ENCODE measurements at places on chromosomes 4 and X.

GRCh38 chr4:183987987-183988392, 82.9 kb downstream of the STOX2 start:
- DNase-seq, result no peak

GRCh38 chrX:73834219-73834618, 271.2 kb downstream of the CHIC1 start:
- DNase-seq, result no peak

- no peak for DNase-seq
These were observed 428.2 kb downstream of the ADAM29 start for GRCh38 chr4:175346376-175346775.

- DNase-seq, result no peak
These were observed 74.0 kb downstream of the ATG4A start for GRCh38 chrX:108165383-108166111.

DNA sequence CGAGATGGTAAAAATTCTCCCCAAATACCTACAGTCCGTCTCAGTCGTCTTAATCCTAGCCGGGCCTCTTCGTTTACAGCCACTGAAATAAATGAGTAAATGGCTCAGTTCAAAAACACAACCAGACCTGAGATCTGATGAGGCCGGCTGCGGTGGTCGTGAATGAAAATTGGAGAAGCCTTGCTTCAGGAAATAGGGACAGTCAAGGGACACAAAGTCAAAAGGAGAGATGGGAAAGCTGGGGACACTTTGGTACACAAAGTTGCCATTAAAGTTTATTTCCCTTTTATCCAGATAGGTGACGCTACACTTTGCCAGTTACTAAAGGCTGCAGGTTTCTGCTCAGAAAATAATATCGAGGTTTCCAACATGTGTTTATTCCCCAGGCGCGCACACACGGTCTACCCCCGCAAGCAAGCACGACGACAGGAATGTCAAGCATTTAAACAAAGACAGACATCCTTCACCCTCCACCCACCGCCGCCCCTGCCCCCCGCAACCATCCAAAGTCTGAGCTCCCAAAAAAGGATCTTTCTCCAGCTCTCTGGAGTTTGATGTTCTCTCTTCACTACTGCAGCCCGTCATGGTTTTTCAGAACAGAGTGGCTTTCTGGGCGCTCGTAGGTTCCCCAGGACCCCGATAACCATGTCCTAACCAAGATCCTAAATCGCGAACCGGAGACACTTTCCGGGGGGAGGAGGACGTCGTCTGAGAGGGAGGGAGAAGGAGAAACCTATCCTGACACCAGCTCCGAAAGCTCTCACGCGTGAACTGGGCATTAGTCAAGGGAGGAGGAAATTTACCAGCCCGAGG, 1.3 kb upstream of the PCDH7 start:
- DNase-seq, result no peak

GRCh38 chrX:13891377-13892140, 74.7 kb upstream of the GPM6B start:
- no peak for DNase-seq

DNA sequence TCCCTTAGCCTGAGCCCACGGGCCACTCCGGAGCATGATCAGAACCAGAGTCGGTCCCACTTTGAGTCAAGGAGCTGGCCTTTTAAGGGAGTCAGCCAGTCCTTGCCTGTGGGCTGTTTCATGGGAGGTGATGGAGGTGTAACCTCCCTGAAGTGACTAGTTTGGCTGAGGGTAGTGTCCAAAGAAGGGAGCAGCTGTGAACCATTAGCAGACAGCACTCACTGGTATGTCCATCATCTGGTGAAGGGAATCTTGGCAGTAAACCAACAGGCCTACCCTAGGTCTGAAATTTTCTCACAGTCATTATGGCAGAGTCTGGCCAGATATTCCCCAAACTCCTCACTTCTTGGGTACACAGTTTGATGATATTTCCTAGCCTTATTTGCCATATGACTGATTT, 12.3 kb upstream of the REPS2 start:
- no peak for DNase-seq

DNA sequence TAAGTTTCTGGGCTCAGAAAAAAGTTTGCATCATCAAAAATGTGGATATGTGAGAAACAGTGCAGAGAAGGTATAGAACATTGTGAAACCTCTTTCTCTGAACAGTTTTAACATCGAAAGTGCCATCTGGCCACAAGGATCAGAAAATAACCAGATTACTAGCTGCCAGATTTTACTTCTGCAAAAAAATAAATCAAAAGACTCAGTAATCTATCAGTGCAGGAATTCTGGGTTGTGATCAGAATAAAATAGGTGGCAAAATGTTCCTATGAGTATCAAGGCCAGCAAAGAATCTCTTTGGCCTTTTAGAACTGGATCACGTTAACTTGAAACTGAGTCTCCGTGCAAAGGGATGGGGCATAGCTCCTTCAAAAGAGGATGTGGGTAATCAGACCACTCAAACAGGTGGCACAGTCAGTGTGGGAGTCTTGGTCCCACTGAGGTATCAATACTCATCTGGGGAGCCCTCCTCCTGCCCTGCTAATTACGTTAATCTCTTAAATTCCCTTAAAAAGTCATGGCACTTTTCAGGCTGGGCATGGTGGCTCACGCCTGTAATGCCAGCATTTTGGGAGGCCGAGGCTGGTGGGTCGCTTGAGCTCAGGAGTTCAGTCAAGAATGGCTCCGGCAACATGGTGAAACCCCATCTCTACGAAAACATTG, 26.7 kb upstream of the RBM47 start:
- no peak for DNase-seq

- DNase-seq, result no peak
These were observed 60.0 kb downstream of the FHIP1A start for GRCh38 chr4:151468715-151469696.

DNA sequence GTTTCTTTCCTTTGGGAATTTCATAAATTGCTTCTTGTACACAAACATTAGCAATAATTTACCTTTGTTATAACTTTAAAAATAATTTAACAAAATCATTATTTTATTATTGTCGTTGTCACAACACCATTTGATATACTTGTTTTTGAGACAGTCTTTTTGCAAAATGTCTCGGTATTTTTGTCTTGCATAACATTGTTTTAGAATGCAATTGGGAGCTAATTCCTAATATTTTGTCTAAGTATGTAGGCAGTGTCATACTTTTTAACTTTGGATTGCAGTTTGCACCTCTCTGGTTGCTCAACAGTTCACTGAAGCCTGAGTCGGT, 340 bp upstream of the CFAP299 start:
- no peak for DNase-seq

GRCh38 chr4:114864060-114864459, 249.4 kb downstream of the NDST4 start:
- no peak for DNase-seq

- no peak for DNase-seq
These were observed 747.9 kb upstream of the ADGRL3 start for GRCh38 chr4:60452266-60452665.

DNA sequence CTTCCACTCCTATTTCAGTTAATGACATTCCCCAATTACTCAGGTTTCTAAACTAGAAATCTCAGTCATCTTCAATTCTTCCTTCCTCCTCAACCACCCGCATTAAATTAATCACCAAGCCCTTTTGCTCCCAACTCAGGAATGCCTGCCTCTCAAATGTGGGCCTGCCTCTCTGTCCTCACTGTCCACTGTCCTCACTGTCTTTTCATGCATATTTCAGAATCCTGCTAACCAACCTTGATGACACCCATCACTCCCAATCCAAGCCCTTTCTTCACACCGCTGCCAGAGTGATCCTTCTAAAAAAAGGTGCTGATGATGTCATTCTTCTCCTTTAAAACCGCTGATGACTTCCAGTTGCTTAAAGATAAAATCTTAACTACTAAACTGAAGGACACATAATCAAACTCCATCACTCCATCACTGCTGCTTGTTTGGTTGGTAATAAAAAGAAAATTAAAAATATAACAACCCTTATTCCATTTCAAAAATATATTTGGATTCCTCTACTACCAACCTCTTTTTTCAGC, 5.1 kb upstream of the APBB2 start:
- no peak for DNase-seq

GRCh38 chr4:41718907-41719306, 29.6 kb downstream of the PHOX2B start:
- DNase-seq, result no peak

DNA sequence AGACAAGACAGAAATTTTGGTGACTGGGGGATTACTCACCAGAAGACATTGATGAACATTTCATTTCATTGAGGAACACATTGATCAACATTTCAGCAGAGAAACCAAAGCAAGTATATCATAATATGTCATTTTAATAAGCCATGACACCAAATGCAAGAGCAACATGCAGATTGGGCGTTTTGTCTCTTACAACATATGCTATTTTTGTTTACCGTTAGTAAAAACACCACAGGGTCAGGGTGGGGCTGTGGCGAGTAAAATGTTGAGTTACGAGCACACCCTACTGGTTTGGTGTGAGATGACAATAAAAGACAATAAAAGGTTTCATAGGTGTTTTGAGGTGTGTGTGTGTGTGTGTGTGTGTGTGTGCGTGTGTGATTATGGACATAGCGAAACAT, 294.5 kb downstream of the PDGFC start:
- no peak for DNase-seq

DNA sequence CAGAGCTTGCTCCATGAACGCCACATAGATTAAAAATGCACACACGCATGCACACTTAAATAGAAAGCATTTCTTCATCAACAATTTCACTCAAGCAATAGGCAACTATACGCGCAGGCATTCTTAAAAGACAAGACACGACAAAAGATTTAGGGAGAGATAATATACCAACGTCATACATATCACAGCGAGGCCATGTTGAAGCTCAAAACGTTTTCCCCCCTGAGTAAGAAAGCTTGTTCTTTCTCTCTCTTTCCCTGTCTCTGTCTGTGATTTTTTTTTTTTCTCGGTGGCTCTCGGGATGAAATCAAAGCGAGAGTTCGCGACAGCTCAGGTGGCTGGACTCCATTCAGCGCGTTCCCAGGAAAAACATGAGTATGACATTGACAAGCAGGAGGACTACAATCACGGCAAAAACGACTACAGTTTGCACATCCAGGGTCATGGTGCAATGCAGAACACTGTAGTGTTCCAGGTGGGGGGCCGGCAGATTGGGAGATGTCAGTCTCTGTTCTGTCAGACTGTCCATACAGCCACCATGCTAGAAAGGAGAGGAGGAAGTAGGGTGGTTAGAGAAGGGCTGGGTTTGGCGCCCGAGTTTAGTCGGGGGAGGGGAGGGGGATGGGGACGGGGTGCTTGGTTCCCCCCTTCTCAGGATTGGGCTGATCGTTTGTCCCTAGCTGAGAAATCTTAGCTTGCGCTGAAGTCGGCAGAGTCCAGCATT, 30.7 kb downstream of the ARHGEF9 start:
- DNase-seq, result no peak

DNA sequence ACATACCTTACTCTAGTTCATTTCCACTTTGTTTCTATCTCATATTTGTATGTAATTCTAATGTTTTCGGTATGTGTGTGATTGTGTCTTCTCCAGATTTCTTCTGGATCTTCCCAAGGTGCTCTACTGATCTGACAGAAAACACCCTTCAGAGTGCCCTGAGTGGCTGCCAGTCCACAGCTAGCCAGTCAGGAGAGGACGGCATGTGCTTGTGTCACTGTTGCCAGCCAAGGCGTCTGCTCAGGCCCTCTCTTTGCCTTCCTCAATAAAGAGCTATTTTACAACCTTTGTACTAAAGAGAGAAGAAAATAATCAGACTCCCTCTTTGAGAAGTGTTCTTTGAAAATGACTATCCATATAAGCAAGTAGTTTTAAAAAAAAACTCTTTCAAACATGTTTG, 29.0 kb downstream of the CD99L2 start:
- DNase-seq, result no peak

DNA sequence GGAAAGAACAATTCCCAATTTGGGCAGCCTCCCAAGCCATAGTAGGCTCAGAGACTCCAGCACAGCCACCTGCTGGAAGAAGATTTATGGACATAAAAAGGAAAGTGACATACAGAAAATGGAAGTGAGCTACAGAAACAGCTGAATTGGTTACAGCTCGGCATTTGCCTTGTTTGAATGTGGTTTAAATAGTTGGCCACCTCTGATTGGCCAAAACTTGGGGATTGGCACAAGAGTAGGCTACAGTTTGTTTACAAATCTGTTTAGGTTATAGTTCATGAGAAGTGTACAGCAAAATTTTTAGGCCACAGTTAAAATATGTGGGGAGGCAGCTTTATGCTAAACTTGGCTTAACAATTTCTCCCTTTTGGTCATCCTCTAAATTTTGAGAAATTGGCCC, 150.4 kb downstream of the MAGEC1 start:
- DNase-seq, result no peak

DNA sequence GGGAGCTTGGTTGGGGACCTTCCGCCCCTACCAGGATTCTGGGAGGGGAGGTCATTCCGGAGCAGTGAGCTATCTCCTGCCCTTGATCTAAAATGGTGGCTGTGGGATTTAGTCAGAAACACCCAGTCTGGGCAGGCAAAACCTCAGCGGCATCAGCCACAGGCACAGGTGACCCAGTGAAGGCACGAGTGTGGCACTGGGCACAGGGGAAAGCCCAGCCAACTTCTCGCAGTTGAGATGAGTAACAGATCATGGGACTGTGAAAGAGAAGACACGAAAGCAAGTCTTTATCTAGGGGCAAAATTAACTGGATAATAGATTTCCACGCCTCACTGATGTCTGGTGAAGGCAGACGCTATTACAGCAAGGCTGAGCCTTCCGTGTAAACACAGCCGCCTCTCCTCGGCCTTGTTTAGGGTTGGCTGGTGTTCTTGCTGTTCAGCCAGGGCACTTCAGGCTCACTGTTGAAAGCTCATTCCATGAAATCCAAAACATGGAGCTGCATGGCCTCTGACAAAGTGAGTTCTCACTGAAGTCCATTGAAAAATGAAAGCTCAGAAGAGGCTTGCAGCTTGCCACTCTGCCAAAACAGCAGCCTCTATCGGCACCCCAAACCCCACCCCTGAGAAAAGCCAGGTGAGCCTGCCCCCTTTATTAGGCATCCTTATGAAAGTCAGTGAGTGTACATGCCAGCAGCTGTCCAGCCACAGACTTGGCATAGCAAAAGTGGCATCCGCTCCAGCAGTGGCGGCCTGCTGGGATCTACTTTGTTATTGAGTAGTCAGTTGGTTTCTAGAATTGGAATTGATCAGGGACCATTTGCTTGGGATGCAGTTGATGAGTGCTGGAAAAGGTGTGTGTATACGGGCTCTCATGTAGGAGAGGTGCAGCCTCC, 102.3 kb upstream of the MTM1 start:
- DNase-seq, result no peak

- DNase-seq, result no peak
These were observed 199.7 kb downstream of the SLC4A4 start for GRCh38 chr4:71538528-71538927.

DNA sequence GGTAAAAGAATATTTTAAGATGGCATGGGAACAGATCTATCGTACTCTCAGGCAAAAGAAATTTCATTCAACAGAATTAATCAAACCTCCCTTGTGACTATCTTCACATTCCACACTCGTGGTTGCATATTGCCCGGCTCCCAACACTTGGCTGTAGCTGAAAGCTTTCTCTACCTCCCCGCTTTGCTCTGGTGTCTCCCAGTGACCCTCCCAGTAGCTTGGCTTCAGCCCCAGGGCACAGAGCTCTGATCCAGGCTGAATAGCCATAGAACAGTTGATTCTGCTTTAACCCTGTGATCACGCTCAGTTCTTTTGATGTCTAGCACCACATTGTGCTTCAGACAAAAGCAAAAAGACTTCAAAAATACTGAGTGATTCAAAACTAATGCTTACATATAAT, 24.6 kb downstream of the SLC7A11 start:
- DNase-seq, result no peak

- no peak for DNase-seq
These were observed 757.0 kb downstream of the TRAM1L1 start for GRCh38 chr4:116328261-116328860.

GRCh38 chr4:165191348-165191656, 16.1 kb upstream of the KLHL2 start:
- DNase-seq, result no peak
